ENCODE measurements at places on chromosomes 4 and X. TPM values are rescaled to one million over a fixed set of nuclear protein-coding genes. Genes with fewer than 3 reads are reported as not detected.

GRCh38 chr4:1405254-1405635 is 997 bp downstream of the NKX1-1 start:
- no peak overlapping the region for H3K27ac ChIP-seq
- H3K4me3 ChIP-seq: no peak overlapping the region

GRCh38 chrX:22357621-22358020 is 84.9 kb downstream of the CBLL2 start:
- DNase-seq: no peak
- no peaks in the 10 kb centered on the region for H3K36me3 ChIP-seq
- no peaks in the 10 kb centered on the region for H3K27me3 ChIP-seq

DNA sequence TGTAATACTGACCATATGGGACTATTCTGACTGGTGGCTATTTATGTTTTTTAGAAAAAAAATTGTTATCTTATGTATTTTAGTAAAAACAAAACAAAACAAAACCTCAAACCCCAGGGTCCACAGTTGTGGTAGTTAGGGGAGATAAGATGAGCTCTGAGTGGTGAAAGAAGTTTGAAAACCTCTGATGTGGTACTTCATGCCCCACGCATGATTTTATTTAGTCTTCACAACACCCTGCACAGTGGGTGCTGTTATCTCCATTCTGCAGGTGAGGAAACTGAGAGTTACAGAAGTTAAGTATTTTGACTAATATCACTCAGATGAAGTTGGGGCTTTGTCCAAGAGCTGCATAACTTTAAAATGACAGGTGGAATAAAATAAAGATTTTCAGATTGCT is 230.6 kb upstream of the TRPC5 start:
- H3K4me3 ChIP-seq: no peak overlapping the region
- no peak overlapping the region for H3K27ac ChIP-seq
- DNase-seq: no peak

DNA sequence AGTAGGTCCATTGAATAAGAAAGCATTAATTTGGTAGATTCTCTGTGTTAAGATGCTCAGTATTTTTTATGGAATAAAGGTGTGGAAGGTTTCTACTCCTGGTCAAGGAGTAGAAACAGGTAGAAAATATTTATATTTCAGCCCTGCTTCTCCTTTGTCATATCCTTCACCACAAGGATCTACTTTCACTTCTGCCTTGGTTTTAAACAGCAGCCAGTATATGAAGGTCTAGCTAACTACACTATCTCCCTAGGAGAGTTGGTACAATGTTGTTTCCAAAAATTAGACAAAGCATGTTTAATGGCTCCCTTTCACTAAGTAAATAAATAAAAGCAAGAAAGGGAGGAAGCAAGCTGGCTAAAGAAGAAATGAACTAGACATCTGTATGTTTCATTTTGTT is 44.6 kb upstream of the GYPA start:
- H3K4me1 ChIP-seq: no peaks in the 10 kb centered on the region
- no peak overlapping the region for H3K27ac ChIP-seq
- no peak for DNase-seq
- H3K27me3 ChIP-seq: no peaks in the 10 kb centered on the region

DNA sequence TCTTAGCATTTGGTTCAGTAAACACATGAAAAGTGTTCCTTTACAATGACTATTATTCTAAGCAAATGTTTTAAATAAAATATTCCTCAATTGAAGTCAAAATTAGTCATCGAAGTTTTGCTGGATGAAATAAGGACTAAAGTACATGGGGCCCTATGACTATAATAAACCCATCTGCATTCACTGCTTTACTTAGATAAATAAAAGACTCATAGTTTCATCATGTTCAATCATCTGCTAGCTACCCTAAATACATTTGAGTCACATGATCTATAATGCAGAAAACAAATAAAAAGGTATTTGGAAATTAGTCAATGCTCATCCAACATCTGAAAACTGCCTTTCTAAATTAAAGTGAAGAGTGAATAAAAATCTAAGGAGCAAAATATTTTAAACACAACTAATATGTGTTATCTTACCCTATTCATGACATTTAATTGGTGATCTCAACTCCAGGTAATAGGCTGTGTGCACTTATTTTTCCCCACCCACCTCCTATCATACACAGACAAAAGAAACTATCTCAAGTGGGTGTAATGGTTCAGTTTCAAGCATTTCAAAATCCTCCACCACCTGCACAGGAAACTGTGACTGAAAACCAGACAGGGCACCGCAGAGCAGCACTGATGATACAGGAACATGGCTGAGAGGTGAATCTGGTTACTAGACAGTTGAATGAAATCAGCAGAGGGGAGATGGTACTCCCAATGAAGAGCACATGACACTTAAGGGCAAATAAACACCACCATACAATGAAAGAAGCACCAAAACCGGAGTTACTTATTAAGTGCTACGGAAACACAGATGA is 78.6 kb downstream of the CAMK2D start:
- H3K27me3 ChIP-seq: no peaks in the 10 kb centered on the region
- DNase-seq: no peak
- no peak overlapping the region for H3K4me3 ChIP-seq
- H3K4me1 ChIP-seq: peaks cover 31% of the 10 kb centered on the region
- peak overlapping the region; percentile 53 for H3K27ac ChIP-seq

The ADGRL3 gene
- 21.2 TPM for total RNA-seq

The ZCCHC18 gene
- 0.56 TPM for total RNA-seq

DNA sequence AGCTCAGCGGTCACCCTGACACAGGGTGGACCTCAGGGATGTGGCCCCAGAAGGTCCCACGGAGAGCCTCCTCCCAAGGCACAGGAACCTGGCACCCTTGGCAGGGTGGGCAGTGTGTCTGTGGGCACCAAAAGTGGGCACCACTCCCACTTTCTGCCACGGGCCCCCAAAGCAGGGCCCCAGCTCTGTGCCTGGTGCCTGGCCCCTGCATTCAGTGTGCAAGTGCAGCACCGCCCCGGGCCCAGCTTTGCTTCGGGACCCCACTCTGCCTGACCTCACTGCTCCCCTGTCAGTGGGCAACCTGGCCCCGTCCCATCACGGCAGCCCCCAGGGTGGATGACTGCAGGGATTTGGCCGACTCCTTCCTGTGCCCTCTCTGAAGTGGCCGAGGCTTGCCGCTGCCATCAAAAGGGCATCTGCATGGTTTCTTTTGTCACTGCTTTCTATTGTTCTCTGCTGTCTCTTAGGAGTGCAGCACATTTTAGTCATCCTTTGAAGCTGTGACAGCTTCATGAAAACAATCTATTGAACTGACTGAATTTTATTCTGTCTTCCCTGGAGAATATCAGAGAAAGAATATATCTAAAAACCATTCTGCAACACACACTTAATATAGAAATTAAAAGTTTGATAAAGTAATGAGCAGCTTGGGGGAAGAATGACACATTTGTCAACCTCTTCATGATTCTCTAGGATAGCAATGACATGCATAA is 302.4 kb downstream of the FAM47B start:
- H3K27me3 ChIP-seq: no peaks in the 10 kb centered on the region
- no peak for DNase-seq
- H3K4me1 ChIP-seq: no peaks in the 10 kb centered on the region
- no peak overlapping the region for H3K27ac ChIP-seq

DNA sequence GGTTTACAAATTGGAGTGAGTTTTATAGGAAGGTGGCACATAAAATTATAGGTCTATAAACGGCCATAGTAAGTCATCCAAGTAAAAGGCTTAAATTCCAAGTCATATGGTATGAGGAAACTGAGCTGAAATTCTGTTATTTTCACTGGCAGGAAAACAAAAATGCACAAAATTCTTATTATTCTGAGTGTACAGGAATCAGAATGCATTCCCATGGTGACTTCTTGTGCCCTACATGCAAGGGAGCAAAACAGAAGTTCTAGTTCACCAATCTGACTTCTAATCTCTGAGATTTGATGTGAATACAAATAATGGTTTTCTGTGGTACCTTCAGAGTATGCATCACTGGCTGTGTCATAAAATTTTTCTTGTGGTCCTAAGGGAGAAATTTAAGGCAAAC is 102.9 kb downstream of the CLCN4 start:
- no peak overlapping the region for H3K4me3 ChIP-seq
- no peak overlapping the region for H3K27ac ChIP-seq
- no peak for DNase-seq
- no peaks in the 10 kb centered on the region for H3K27me3 ChIP-seq
- H3K36me3 ChIP-seq: no peaks in the 10 kb centered on the region

GRCh38 chr4:174362340-174362739 is 78.6 kb downstream of the CEP44 start:
- no peaks in the 10 kb centered on the region for H3K36me3 ChIP-seq
- H3K27me3 ChIP-seq: no peaks in the 10 kb centered on the region
- H3K4me1 ChIP-seq: no peaks in the 10 kb centered on the region
- no peak overlapping the region for H3K4me3 ChIP-seq
- no peak for DNase-seq

GRCh38 chr4:82247171-82247570 is 126.6 kb downstream of the HNRNPD start:
- DNase-seq: no peak
- no peaks in the 10 kb centered on the region for H3K36me3 ChIP-seq
- no peaks in the 10 kb centered on the region for H3K4me1 ChIP-seq
- no peak overlapping the region for H3K27ac ChIP-seq
- H3K27me3 ChIP-seq: peaks cover 6% of the 10 kb centered on the region
- H3K4me3 ChIP-seq: no peak overlapping the region

The H2BW2 gene
- not detected for total RNA-seq

The ATP1B4 gene
- total RNA-seq: not detected
